PC-3 (cell line): ENCODE measurements at places on chromosomes 3 and 15. TPM values are rescaled to one million over a fixed set of nuclear protein-coding genes. Genes with fewer than 3 reads are reported as not detected.

MYL3 gene
- not detected in 2 replicates for total RNA-seq

DNA sequence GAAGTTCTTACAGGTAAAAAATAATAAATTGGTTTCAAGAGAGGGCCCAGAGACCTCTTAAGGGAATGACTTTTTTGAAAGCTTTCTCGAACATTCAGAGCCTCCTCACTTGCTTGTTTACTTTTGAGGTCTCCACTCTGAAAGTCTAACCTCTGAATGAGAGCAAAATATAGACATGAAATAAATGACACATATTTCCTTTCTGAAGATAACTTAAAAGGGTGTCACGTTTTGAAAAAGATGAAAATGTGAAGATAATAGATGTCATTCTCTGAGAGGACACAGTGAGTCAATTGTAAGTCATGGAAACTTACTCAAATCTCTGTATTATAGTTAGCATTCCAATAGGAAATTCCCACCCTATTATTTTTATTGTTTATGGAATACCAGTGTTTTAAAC lies 44.6 kb downstream of the HACD2 start:
- DNase-seq: peak; percentile 37

DNA sequence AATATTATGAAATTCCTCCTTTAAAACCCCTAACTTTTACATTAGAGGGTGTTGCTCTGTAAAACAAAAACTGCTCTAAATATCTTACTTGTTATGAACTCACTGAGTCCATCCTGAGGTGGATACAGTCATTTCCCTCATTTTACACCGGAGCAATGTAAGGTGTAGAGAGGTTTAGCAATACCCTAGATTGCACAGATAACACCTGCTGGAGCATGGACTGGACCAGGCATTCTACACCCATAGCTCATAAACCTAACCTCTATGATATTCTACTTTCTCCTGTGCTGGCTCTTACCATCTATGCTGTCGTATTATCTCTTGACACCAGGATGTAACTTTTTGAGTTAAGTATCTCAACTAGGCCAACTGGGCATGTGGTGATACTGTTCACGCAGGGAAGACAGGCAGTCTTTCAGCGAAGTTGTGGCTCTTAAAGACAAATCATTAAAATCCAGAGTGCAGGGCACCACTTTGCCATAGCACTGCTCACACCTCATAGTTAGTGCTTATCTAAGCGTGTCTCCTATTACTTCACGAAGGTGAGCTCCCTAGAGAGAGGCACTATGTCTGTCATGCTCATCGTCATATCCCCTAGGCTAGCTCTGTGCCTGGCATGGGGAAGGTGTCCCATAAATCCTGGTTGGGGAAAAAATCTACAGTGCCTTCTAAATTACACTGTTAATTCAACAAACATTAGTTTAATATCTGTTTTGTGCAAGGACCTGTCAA lies 100.1 kb upstream of the SLC2A2 start:
- DNase-seq: no peak

- DNase-seq: no peak
Observed at GRCh38 chr3:112847692-112848091, 1.0 kb upstream of the CD200R1L start.

- DNase-seq: no peak
Observed at GRCh38 chr15:29454506-29454905, 184.9 kb upstream of the NSMCE3 start.

DNA sequence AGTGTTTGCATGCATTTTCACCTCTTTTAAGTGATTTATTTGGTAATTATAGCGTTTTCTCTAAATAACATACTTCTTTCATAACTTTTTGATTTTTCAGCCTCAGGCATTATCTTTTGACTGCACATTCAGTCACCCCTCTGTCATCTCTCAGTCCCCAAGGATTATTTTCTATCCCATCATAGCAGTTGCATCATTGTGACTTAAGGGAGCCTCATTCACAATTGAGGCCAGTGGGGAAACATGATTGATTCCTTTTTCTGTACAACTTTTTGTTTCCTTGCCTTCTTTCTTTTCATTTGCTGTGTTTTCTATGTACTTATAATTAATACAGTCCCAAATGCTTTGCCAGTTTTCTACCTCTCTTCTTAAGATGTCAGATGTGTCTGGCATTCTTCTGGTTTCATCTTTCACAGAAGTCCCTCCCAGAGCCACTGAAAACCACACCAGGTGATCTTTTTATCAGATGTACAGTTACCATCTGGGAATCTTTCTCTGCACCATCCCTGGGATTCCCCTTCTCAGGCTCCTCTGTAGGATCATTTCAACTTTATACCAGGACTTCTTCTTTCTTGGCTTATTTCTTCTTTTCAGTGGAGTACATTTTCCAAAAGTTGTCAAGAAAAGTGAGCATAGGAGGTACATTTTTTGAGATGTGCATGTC lies 151.4 kb downstream of the RAP2B start:
- DNase-seq: no peak
